ENCODE measurements at places on chromosomes 2 and 18.

DNA sequence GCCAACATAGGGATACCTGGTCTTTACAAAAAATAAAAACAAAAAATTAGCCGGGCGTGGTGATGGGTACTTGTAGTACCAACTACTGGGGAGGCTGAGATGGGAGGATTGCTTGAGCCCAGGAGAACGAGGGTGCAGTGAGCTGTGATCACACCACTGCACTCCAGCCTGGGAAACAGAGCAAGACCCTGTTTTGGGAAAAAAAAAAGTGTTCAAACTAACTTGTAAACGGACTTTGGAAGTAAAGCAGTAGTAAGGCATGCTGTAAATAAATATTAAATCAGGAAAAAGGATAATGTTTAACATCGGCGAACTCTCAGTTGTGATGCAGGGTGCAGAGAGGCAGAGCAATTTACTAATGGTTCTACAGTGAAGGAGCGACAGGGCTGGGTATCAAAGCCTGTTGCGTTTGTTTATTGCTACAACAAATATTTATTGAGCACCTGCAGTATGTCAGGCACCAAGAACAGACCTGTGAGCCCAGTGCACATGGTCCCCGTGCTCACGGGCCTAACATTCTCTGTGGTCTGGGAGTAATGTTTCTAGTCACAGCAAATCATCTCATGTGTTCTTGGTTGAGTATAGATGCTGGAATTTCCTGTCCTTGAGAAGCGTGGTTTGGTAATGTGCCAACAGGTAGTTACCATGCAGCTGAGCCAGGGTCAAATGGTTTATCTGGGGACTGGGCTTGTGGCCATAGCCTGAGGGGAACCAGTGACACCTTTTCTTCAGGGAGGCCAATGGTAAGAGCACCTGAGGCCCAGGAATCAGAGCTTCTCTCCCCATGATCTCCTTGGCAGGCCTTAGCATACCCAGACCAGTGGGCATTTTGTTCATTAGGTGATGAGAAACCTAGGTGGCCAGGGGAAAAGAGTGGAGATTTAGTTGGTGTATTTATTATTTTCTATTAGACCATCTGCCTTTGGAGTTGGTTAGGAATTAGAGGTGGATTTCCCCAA is 27.9 kb upstream of the GREB1 start:
- no peak for DNase-seq

- no peak for DNase-seq
Measured at GRCh38 chr2:163364736-163365135, 371.1 kb downstream of the FIGN start.

- DNase-seq: peak; percentile 43
Measured at GRCh38 chr2:223055140-223055539, 3.1 kb downstream of the KCNE4 start.

DNA sequence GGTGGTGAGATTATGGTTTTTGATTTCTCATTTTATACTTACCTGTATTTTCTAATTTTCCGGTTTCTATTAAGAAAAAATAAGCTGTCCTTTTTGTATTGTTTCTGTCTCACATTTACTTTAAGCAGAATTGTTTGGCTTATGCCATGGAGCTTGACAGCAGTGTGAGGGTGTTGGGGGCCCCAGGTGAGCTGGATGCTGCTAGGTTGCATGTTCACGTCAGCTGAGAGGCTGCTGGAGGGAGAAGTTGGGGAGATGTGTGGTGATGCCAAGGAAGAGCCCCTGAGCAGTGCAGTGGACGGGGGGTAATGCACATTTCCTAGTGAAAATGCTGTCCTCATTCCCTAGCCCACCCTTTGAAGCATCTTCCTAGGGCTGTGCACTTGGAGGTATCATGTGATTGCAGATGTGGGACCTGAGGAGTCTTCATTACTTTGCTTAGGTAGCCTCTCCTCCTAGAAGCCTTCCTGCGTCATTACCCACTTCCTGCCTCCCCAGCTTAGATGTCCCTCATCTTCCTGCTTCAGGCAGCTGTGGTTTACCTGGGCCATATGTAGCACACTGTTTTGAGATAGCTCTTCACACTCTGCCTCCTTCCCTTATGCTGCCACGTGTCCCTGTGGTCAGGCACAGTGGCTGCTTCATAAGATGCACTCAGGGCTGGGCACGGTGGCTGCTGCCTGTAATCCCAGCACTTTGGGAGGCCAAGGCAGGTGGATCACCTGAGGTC is 16.2 kb downstream of the ATG16L1 start:
- no peak for DNase-seq

DNA sequence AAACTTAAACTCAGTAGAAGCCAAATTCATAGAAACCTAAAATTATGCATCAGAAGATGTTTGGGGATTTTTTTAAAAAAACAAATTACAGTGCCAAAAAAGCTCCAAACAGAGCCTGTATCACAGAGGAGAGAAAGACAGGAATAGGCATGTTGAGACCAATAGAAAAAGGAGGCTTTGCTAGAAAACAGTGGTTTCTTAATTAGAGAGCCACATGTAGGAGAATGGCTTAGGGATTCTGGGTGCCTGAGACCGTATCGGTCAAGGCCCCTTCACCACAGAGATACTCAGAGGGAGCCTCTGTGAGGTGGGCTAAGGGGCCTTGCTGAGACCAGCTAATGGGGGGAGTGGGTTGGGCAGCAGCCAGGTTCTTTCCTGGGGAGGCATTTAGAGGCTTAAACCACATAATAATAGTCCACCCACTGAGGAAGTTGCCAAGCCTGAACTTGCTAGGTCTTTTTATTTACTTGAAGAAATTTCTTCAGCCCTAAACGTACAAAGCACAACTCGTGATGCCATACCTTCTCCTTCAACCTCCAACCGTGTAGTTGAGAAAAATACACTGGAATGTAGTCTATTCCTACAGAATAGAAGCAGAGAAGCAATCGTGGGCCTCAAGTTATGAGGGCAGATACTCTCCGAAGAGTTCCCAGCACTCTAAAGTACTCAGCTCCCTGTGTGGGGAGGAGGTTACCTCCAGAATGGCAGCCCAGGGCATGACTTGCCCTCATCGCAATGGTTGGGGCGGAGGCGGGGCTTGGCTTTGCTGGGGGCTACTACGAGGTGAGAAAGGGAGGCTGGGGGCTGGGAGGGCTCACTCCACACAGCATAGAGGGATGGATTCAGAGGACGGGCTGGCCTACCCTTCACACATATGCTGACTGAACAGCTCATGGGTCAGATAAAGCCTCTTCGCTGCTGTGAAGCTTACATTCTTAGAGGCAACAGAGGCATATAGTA is 237.9 kb downstream of the TPGS2 start:
- no peak for DNase-seq

GRCh38 chr2:205758051-205758450 is 75.8 kb downstream of the NRP2 start:
- peak; percentile 90 for DNase-seq

GRCh38 chr2:237279012-237279768 is 134.8 kb downstream of the COL6A3 start:
- DNase-seq: no peak

- peak; percentile 81 for DNase-seq
Measured at GRCh38 chr2:38092196-38092902, 16.4 kb upstream of the CYP1B1 start.
